GM18507 (cell line): ENCODE measurements at places on chromosomes 12 and 14.

DNA sequence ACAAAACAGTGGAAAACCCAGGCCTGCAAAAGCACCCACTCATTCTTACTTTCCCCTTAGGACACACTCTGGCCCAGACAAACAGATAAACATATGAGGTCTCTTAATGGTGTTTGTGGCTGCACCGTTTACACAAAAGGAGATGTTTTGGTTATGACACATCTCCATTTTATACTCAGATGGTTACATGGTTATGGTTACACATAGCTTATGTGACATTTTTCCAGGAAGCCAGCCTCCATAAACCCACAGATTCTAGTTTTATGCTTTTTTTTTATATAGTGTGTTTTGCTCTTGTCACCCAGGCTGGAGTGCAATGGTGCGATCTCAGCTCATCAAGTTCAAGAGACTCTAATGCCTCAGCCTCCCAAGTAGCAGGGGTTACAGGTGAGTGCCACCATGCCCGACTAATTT, 3.5 kb upstream of the KLRD1 start:
- no peak for DNase-seq

DNA sequence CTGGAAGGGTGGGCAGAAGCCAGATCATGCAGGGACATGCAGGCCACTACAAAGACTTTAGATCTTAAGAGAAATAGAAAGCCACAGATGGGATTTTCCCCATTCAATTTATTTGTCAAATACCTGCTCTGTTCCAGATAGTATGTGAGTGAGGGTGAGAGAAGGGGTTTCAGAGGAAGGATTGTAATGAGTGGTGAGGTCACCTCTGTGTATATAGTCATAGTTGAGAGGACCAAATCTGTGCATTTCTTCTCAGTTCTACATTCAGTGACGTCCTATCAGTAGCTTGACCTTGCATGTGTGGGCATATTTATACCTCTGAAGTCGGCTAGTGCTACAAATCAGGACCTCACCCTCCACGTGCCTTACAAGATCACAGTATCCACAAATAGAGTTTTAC, 31.2 kb upstream of the RBM19 start:
- no peak for DNase-seq

DNA sequence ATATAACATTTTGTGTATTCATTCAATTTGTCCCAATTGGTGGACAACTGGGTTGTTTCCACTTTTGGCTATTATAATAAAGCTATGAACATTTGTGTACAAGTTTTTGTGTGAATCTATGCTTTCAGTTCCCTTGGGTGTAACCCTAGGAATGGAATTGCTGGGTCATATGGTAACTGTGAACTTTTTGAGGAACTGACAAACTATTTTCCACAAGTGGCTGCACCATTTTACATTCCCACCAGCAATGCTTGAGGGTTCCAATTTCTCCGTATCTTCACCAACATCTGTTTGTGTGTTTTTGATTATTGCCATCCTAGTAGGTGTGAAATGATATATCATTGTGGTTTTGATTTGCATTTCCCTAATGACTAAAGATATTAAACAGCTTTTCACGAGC, 13.0 kb downstream of the LPCAT3 start:
- DNase-seq = no peak

GRCh38 chr12:78963439-78964227, 99.1 kb downstream of the SYT1 start:
- no peak for DNase-seq

GRCh38 chr12:101839324-101840283, 8.8 kb upstream of the GNPTAB start:
- no peak for DNase-seq
